ENCODE measurements at places on chromosomes 5 and 9. TPM values are rescaled to one million over a fixed set of nuclear protein-coding genes. Genes with fewer than 3 reads are reported as not detected.
A peak's percentile ranks its signal among the peaks of the same experiment; 100 is the strongest.

Gene CENPK
- polyA plus RNA-seq: 3.2 TPM

Gene DMGDH
- polyA plus RNA-seq: 0.13 TPM

Gene TRIM7
- 27.6 TPM for polyA plus RNA-seq

Gene RORB
- not detected for polyA plus RNA-seq

Gene CKMT2
- not detected for polyA plus RNA-seq

Gene ARHGEF37
- 8.7 TPM for polyA plus RNA-seq

Gene FAM200C
- 0.93 TPM for polyA plus RNA-seq

Gene OR1B1
- polyA plus RNA-seq: not detected

GRCh38 chr5:9363449-9363848, 182.4 kb downstream of the SEMA5A start:
- peaks cover 7% of the 10 kb centered on the region for H3K4me1 ChIP-seq
- no peaks in the 10 kb centered on the region for H3K27me3 ChIP-seq
- H3K4me3 ChIP-seq: no peak overlapping the region
- no peaks in the 10 kb centered on the region for H3K36me3 ChIP-seq

DNA sequence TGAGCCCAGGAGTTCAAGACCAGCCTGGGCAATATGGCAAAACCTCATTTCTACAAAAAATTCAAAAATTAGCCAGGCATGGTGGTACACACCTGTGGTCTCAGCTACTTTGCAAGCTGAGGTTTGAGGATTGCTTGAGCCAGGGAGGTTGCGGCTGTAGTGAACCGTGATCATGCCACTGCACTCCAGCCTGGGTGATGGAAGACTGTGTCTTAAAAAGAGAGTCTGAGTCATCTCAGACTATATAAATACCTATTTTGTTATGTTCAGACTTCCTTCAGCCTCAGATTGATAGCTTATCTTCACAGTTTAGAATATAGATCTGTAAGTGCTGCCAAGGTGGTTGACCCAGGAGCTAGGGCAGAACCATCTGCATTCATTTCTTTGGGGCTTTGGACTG, 1.6 kb upstream of the PAIP2 start:
- H3K4me3 ChIP-seq: no peak overlapping the region
- H3K27ac ChIP-seq: no peak overlapping the region
- no peak for DNase-seq
- H3K27me3 ChIP-seq: no peaks in the 10 kb centered on the region
- H3K36me3 ChIP-seq: no peaks in the 10 kb centered on the region
- H3K4me1 ChIP-seq: peaks cover 13% of the 10 kb centered on the region

- H3K27me3 ChIP-seq: no peaks in the 10 kb centered on the region
- H3K27ac ChIP-seq: no peak overlapping the region
- no peak overlapping the region for H3K4me3 ChIP-seq
- H3K4me1 ChIP-seq: no peaks in the 10 kb centered on the region
These were observed 66.0 kb upstream of the FCN1 start for GRCh38 chr9:134983506-134984371.

DNA sequence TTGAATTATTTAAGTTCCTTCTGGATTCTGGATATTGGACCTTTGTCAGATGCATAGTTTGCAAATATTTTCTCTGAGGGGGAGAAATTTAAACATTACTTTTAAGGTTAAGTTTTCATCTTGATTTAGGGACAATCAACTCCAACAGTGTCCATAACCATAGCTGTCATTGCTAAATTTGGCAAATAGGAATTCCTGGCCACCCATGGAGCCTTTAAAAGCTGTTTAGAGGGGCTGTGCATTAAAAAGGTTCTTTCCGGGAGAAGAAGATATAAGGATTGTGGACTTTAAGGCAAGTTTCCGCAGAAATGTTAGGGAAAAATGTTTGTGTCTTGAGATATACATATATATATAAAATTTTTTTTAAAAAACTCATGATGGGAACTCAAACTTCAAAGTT, 339.7 kb downstream of the ADAMTS6 start:
- H3K4me3 ChIP-seq: no peak overlapping the region
- peaks cover 9% of the 10 kb centered on the region for H3K4me1 ChIP-seq
- no peak overlapping the region for H3K27ac ChIP-seq
- no peak for DNase-seq
- H3K36me3 ChIP-seq: no peaks in the 10 kb centered on the region

- H3K27me3 ChIP-seq: no peaks in the 10 kb centered on the region
- H3K4me1 ChIP-seq: no peaks in the 10 kb centered on the region
- no peak overlapping the region for H3K27ac ChIP-seq
- DNase-seq: no peak
These were observed 13.0 kb upstream of the PCDHAC2 start for GRCh38 chr5:140953234-140953633.

- peaks cover 32% of the 10 kb centered on the region for H3K4me1 ChIP-seq
- peak overlapping the region; percentile 10 for H3K4me3 ChIP-seq
- no peak for DNase-seq
These were observed 1.7 kb downstream of the MYORG start for GRCh38 chr9:34374905-34375552.

DNA sequence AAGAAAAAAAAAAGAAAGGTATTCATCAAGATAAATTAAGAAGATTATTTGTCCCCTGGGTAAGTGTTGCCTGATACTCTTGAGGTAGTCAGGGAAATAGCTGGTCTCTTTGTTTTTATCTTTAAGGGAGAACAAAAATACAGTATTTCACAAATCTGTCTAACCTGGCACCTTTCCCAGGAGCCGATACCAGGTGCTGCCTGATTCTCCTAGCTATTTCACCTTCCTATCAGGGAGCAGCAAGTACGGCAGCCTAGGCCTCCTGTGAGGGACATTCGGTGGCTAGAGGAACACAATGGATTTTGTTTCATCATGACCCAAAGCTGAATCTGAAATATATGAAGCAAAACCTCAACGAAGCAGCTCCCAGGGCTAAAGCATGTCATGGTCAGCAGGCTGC, 86.0 kb downstream of the TARS1 start:
- no peak overlapping the region for H3K4me3 ChIP-seq
- DNase-seq: no peak
- H3K27ac ChIP-seq: no peak overlapping the region
- no peaks in the 10 kb centered on the region for H3K27me3 ChIP-seq

DNA sequence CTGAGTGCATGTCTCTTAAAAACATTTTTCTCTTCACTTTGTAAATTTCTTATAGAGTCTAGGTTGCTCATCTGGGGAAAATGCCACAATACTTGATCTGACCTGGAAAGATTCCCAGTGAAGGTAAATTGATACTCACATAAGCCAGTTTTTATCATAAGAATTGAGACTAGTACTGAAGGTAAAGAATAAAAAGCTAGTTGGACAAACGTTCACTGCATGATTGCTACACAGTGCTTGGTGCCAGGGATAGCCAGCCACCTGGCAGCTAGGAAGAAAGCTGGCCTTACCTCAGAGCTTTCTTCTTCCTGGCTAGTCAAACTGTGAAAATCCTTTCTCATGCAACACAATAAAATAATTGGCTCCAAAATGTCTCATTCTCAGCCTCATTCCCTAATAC, 77.1 kb downstream of the MUSK start:
- no peaks in the 10 kb centered on the region for H3K36me3 ChIP-seq
- DNase-seq: no peak
- no peak overlapping the region for H3K27ac ChIP-seq
- no peak overlapping the region for H3K4me3 ChIP-seq

GRCh38 chr9:19480345-19480744, 71.5 kb downstream of the ACER2 start:
- H3K36me3 ChIP-seq: no peaks in the 10 kb centered on the region
- H3K27ac ChIP-seq: no peak overlapping the region
- peaks cover 5% of the 10 kb centered on the region for H3K27me3 ChIP-seq
- H3K4me1 ChIP-seq: no peaks in the 10 kb centered on the region
- H3K4me3 ChIP-seq: no peak overlapping the region
- DNase-seq: no peak

GRCh38 chr9:135889564-135890189, 17.7 kb downstream of the CAMSAP1 start:
- peak overlapping the region; percentile 42 for H3K27ac ChIP-seq
- H3K27me3 ChIP-seq: no peaks in the 10 kb centered on the region
- H3K36me3 ChIP-seq: peaks cover 2% of the 10 kb centered on the region
- peaks cover 55% of the 10 kb centered on the region for H3K4me1 ChIP-seq
- DNase-seq: no peak
- peak overlapping the region; percentile 36 for H3K4me3 ChIP-seq

- no peaks in the 10 kb centered on the region for H3K4me1 ChIP-seq
- H3K27me3 ChIP-seq: no peaks in the 10 kb centered on the region
- no peak overlapping the region for H3K27ac ChIP-seq
- H3K4me3 ChIP-seq: no peak overlapping the region
- H3K36me3 ChIP-seq: no peaks in the 10 kb centered on the region
These were observed 828.9 kb downstream of the TLR4 start for GRCh38 chr9:118533101-118533500.
